ENCODE measurements at places on chromosomes 4 and X.

DNA sequence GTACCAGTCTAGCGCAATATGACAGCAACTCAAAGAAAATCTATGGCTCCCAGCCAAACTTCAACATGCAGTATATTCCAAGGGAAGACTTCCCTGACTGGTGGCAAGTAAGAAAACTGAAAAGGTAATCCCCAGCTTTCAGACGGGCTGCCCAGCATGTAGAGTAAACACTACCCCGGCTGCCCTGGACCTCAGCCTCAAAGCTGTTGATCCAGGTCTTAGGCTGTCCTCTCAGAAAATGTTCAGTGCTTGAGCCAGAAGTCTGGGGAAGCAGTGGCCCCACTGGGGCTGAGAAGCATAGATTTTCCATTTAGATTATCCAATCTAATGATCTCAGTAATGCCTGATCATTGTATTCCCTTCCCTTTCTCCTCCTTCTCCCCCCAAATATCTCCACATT is 21.9 kb downstream of the BMX start:
- DNase-seq = no peak

DNA sequence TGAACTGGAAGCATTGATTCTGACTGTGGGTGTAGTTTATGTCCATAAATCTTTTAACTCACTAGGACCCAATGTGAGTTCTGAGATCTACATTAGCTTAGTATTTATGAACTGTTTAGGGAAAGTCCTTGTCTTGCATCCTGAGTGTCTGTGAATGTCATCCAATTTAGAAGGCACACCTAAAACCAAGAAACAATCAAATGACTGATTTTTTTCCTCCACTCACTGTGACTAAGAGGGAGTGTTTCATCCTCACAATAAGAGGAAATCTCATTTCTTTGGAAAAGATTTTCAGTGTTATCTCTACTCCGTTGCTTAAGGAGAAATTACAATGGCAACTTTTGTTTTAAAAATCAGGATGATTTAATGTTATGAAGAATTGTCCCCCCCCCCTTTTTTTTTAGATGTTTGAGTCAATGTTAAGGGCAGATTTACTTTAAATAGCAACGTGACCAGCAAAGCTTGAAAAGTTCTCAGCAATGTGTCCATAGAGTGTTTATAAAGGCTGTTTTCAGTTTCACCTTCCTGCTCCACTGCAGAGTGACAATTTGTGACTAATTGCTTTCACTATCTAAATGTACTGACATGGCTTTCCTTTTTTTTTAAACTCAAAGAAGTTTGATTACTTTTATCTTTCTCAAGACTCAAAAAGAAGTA is 173.0 kb downstream of the SPCS3 start:
- no peak for DNase-seq

GRCh38 chr4:48909697-48910096 is 3.1 kb upstream of the OCIAD2 start:
- DNase-seq = no peak

GRCh38 chrX:129557844-129558480 is 17.9 kb downstream of the OCRL start:
- DNase-seq = no peak

DNA sequence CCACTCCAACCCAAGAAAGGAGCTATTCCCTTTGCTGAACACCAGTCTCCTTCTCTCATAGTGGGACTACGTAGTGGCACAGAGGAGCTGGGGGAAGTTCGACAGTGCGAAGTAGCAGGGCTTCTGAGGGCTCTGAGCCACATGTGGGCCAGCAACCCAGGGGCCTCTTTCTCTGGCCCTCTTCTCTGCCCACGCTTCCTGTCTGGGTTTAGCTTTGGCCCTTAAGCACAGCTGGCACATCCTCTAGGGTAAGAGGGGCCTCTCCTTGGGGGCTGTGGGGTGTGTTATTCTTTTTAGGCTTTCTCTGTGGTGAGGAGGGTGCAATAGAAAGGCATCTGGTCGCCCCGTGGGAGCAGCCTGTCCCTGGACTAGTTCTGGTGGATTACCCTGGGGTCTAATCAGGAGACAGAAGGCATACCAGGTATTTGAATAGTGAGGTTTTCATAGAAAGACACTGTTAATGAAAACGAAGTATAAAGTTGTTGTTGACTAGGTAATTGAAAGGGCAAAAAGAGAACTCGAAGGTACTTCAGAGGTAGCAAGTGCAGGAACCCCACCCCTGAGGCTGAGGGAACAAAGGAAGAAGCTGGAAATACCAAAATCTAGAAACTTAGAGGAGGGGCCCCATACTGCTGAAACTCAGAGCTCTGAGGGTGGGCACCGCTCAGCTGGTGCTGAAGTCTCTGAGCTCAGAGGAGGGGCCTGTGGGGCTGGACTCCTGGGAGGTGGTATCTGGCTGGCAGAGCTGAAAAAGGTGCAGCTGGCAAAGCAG is 151.9 kb upstream of the RPS6KA3 start:
- no peak for DNase-seq

- DNase-seq = no peak
These were observed 33.1 kb downstream of the TET2 start for GRCh38 chr4:105179539-105180401.

- no peak for DNase-seq
These were observed 13.1 kb upstream of the ETNPPL start for GRCh38 chr4:108775921-108776320.

DNA sequence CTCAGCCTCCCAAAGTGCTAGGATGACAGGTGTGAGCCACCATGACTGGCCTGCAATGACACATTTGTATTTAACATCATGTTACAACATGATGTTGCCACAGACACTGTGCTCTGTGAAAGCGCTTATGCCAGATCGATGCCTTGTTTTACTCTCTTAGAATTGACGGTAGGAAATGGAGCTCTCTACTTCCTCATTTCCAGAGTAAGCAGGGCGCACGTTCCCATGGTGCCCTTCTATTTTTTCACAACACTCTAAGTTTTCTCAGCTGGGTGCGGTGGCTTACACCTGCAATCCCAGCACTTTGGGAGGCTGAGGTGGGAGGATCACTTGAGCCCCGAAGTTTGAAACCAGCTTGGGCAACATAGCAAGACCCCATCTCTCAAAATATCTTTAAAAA is 60.7 kb upstream of the DHRSX start:
- DNase-seq = no peak

GRCh38 chrX:1534301-1535168 is 2.5 kb downstream of the P2RY8 start:
- no peak for DNase-seq

DNA sequence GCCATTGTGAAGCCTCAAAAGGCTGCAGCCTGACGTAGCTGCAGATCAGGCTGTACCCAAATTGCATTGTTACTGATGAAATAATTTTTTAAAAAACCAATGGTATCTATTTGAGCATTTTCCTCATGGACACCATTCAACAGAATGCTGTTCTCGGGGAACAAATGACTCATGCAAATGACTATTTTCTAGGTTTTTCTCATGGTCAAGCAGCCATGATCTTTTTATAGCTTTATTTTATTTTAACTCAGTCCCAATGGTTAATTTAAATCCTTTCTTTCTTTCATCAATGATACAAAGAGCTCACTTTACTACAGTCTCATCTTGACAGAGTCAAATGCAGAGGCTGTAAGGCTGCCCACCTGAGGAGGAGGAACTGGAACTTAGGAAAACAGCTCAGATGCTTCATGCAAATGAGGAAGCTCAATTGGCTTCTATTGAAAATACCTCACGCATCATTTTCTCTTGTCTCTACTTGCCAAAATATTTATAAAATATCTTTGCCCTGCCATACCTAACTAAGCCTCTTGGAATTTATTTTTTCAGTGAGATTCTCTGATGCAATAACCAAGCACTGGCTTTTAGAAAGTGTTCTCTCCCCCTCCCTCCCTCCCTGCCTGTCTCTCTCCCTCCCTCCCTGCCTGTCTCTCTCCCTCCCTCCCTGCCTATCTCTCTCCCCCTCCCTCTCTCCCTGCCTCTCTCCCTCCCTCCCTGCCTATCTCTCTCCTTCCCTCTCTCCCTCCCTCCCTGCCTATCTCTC is 81.0 kb downstream of the SORBS2 start:
- DNase-seq = no peak

- DNase-seq = no peak
These were observed 119.7 kb upstream of the CXorf51A start for GRCh38 chrX:146934256-146934655.

- DNase-seq = no peak
These were observed 118.6 kb downstream of the PALLD start for GRCh38 chr4:168615294-168616065.

Data from tibial nerve (tissue), 4 donors.